Hair follicle dermal papilla cell (primary cell): ENCODE measurements at places on chromosomes 2 and 18. TPM values are rescaled to one million over a fixed set of nuclear protein-coding genes. Genes with fewer than 3 reads are reported as not detected.

The DCDC2C gene
- not detected in 2 replicates for total RNA-seq

The FKBP1B gene
- 5.2 TPM in 2 replicates for total RNA-seq

The ACADL gene
- total RNA-seq: 0.16 TPM in 1 of 2 replicates, not detected in the other

The RPE gene
- total RNA-seq: 100 and 126 TPM in 2 replicates

The NAPG gene
- total RNA-seq: 51.2 and 54.0 TPM in 2 replicates

The FOXD4L1 gene
- total RNA-seq: 0.12 and 0.32 TPM in 2 replicates

The ARL6IP6 gene
- total RNA-seq: 23.2 and 30.8 TPM in 2 replicates

The SERPINB3 gene
- not detected in 2 replicates for total RNA-seq

The SP3 gene
- total RNA-seq: 128 and 155 TPM in 2 replicates

The CNTNAP5 gene
- 0.12 and 0.16 TPM in 2 replicates for total RNA-seq

The KATNAL2 gene
- total RNA-seq: 6.3 and 6.8 TPM in 2 replicates

The IL36G gene
- not detected in 2 replicates for total RNA-seq

The TUBA3E gene
- not detected in 2 replicates for total RNA-seq

The FAM136A gene
- 19.8 and 20.4 TPM in 2 replicates for total RNA-seq

The RFX8 gene
- total RNA-seq: 6.8 and 17.0 TPM in 2 replicates

The SDC1 gene
- 69.8 and 152 TPM in 2 replicates for total RNA-seq
